ENCODE measurements at places on chromosomes 2 and 18. TPM values are rescaled to one million over a fixed set of nuclear protein-coding genes. Genes with fewer than 3 reads are reported as not detected.

Gene ASXL3
- total RNA-seq, result 0.66 TPM

Gene GAREM1
- 1.5 TPM for total RNA-seq

Gene MYO7B
- under 0.01 TPM for total RNA-seq

Gene CGREF1
- total RNA-seq, result 10.0 TPM

Gene CHCHD5
- 11.0 TPM for total RNA-seq

Gene FAP
- total RNA-seq, result 96.1 TPM

Gene LYPD1
- total RNA-seq, result 0.17 TPM

Gene FAM228A
- 0.99 TPM for total RNA-seq

Gene ACMSD
- not detected for total RNA-seq

Gene IL36B
- total RNA-seq, result not detected

Gene XPO1
- total RNA-seq, result 348 TPM

Gene AFF3
- total RNA-seq, result 0.50 TPM

Gene SERPINB5
- not detected for total RNA-seq

Gene SFTPB
- total RNA-seq, result not detected

Gene CFAP65
- total RNA-seq, result not detected

Gene ST8SIA5
- under 0.01 TPM for total RNA-seq

Gene ROCK1
- total RNA-seq, result 55.2 TPM

Gene ZNF521
- 23.6 TPM for total RNA-seq

Gene XDH
- under 0.01 TPM for total RNA-seq

Gene IL36G
- not detected for total RNA-seq

Gene LRRTM4
- not detected for total RNA-seq
